ENCODE measurements at places on chromosomes 13 and 19.

DNA sequence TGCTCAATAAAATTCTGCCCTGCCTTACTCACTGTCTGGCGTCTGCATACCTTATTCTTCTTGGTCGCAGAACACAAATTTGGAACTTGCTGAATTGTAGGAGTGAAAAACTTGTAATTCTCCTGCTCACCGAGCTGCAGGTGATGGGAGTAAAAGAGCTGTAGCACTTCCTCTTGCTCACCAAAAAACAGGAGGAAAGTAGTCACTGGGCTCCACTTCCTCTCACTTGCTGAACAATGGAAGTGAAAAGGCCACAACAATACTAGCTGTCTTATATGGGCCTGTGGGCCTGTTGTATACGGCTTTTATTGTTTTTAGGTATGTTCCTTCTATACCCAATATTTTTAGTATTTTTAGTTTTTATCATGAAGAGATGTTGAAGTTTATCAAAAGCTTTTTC, 978.7 kb downstream of the SLITRK5 start:
- no peak for DNase-seq

DNA sequence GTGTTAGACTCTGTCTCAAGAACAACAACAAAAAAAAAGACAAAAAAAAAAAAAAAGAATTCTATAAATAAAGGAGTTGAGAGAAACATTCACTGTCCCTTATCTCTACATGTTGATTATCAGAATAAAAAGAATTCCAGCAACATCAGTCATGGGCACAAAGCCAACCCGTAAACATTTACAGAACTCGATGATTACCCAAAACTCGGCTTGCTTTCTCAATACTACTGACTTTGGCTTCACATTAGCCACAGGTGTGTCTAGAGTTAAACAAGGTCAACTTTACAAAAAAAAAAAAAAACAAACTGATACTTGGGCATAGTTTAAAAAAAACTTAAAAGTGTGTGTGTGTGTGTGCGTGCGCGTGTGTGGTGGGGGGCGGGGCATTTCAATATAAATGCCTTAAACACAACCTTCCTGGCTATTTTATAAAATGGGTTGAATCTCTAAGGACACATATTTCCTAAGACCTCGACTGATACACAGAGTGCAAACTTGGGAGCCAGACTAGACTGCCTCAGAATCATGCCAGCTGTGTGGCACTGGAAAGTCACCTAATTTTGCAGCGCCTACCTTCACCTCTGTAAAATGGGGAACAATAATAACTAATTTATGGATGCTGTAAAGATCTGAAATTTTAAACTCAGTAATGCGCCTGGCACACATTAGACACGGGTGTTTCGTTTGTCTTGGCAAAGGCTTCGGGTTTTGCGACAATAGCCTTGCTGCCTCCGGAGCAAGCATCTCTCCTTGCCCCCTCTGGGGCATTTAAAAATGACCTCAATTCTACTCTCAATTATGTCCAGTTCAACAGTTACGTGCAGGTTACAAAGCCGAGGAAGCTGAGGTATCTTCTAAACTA, 922 bp downstream of the EBPL start:
- DNase-seq = peak; percentile 21

DNA sequence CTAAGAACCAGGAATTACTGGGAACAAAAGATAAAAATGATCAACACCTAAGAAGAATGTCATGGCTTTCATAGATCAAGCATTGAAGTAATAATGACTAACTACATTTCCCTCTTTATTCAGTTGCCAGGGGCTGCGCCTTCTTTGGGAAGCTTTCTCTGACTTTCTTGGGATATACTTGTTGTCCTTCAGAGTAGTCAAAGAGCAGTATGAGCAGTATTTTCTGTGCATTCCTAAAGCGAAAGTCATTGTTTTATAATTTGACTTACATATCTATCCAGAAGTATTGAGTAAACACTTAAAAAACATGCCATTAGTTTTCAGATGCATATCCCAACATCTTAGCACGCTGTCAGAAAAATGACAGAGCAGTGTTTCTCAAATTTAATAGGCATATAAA, 2412.4 kb downstream of the PCDH9 start:
- no peak for DNase-seq

DNA sequence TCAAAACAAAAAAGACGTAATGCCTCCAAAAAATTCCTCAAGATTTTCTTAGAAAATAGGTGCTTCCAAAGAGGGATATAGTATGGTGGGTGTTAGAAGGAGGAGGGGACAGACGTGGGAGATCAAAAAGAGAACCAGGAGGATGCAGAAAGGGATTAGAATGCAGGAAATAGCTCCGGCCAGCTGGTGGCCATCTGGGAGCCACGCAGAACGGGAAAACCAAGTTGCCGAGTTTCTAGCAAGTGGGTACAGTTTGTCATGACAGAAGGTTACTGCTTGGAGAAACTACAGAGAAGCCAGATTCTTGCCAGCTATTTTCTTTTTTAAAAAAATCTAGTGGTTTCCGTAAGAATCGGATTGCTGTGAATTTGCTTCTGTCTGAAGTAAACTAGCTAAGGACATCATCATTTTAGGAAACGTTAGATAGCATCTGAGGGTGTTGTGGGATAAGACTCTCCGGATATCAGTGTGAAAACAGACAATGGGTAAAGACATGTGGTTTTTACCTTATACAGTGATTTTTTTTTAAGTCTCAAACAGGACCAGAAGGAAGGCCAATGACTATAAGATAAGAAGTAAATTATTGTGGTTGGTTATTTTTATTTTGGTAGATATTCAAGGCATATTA, 104.9 kb downstream of the HSPH1 start:
- no peak for DNase-seq

GRCh38 chr13:80141123-80141849, 199.6 kb downstream of the SPRY2 start:
- DNase-seq = no peak

GRCh38 chr13:28820099-28821051, at the start of gene MTUS2:
TSS of gene MTUS2 (plus strand) at chr13:28820339.
- DNase-seq = peak; percentile 27

GRCh38 chr13:96527497-96527896, 437.6 kb downstream of the HS6ST3 start:
- no peak for DNase-seq

DNA sequence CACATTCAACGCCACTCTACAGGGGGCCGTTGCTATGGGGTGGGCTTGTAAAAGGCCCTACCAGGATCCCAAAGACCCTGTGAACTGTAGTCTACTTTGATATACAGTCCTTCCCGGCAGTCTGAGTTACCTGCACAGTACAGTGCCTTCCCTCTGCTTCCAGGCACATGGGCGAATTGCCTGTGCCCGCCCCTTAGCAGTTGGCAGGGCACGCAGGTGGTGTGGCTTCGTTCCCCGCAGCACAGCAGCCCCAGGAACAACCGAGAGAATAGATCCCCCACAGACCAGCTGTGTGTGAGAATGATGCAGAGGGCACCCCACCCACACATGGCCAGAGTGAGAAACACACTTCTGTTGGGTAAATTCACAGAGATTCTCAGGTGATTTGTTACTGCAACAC, 60.6 kb downstream of the MRPL57 start:
- DNase-seq = no peak

GRCh38 chr13:39016087-39016486, 21.8 kb downstream of the PROSER1 start:
- DNase-seq = no peak

DNA sequence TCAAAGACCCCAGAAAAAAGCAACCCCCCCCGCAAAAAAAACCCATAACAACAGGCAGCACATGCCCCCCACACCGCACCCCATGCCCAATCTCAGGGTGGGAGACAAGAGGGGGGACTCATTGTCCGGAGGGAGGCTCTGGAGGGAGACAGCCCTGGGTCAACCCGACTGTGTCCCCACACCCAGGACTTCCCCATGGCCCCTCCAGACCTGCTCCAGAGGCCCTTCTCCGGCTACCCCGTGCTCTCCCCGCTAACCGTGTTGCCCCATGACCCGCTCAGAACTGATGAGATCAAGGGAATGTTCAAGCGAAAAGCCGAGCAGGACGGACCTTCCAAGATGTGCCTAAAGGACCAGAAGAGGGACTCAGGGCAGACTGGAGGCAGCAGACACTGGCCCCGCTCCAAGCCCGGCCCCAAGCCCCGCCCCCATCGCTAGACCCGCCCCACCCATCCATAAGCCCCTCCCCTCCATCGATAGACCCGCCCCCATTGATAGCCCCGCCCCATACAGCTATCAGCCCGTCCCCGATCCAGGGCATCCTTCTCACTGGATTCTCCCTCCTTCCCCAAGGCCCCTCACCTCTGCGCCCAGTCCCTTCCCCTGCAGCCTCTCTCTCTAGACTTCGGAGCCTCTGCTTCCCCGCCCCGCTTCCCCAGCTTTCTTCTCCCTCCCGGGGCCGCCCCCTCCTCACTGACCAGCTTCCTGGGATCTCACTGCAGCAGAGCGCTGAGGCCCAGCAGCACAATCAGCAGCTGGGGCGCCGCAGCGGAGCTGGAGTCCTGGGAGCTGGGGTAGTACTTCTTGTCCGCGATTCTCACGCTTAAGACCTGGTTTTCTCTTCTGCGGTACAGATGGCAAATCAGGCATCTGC, 2.2 kb downstream of the BST2 start:
- no peak for DNase-seq

GRCh38 chr19:27765397-27765796, 1447.6 kb downstream of the UQCRFS1 start:
- DNase-seq = no peak

DNA sequence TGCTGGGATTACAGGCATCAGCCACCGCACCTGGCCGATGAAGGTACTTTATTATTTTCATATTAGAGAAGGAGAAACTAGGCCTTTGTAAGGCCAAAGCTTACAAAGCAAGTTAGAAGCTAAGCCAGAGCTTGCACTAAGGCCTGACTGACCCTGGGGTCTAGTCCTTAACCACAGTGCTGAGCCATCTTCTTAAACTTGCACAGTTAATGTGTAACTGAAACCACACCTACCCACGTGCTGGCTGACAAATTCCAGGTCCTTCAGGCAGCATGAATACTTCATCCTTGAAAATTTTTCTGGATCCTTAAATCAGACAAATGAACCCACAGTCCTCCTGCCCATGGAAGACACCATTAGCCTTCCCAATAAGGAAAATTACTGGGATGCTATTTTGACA, 880.6 kb downstream of the UQCRFS1 start:
- no peak for DNase-seq

- DNase-seq = no peak
Observed at GRCh38 chr13:103983948-103984347, 917.7 kb upstream of the SLC10A2 start.

DNA sequence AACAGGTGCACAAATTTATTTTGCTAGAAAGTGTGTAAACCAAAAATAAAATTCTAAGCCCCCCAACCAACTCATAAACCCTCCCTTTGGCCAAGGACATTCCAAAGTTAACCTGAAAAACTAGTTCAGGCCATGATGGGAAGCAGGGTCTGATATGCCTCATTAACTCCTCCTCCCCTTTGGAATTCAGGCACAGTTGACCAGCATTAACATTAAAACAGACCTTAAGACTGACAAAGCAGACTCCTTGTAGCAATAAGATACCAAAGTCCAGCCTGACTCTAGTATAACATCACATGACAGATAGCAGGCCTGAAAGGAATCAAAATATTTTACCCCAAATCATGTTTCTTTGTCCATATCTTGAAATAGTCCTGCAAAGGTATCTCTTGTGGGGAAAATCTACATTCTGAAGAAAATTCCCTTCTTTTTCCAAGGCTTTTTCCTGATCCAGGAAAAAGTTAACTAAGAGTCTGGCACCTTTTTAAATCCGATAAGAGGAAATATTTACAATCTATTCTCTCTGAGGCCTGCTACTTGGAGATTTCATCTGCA, 19.7 kb downstream of the NEK5 start:
- DNase-seq = no peak

DNA sequence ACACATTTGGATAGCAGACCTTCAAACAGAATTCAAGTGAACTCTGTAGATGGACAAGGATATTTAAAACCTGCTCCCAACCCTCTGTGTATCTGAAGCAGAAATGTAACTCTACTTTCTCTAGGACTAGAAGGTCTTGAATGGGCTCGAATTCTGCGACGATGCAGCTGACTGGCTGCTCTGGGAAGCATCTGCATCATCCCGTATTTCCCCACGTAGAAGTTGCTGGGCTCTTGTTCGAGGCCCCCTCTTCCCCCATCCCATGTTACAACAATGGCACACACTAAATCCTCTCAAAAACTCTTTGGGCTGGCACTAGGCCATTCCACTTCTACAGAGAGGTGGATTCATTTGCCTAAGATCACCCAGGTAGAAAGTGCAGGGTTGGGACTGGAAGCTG, 15.0 kb downstream of the C19orf81 start:
- DNase-seq = no peak

DNA sequence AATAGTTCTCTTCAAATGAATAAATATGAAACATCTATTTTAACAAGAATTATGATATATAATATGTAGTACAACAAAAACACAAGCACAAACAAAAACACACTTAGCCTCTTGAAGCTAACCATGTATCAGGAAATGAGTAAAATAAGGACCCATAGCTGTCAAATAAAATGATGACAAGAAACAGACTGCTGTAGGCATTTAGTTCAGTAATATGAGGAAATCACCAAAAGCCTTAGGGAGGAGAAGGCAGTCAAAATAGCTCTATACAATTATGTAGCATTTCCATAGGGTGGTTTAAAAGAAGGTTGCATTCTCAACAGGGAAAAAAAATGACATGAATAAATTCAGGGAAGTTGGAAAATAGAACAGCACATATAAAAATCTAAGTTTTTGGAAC, 163.4 kb downstream of the PCDH20 start:
- DNase-seq = no peak

DNA sequence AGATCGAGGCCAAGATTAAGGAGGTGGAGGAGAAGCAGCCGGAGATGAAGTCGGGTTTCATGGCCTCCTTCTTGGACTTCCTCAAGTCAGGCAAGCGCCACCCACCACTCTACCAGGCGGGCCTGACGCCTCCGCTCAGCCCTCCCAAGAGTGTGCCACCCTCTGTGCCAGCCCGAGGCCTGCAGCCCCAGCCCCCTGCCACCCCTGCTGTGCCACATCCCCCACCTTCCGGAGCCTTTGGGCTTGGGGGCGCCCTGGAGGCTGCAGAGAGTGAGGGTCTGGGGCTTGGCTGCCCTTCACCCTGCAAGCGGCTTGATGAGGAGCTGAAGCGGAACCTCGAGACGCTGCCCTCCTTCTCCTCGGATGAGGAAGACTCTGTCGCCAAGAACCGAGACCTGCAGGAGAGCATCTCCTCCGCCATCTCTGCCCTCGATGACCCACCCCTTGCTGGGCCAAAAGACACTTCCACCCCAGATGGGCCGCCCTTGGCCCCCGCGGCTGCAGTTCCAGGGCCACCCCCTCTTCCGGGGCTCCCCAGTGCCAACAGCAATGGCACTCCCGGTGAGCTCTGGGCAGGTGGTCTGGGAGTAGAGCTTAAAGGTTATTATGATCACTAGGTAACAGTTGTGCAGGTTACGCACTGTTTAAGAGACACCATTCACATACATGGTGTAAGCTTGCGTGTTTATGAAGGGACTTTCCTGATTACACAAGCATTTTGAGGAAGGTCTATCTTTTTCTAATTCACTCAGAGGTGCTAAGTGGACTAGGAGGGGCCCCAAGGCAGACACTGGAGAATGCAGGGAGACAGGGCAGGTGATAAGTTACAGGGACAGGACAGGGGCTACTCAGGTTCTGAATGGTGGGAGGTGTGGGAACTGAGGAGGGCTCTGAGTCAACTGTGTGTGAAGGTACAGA, 8.7 kb downstream of the PRR12 start:
- no peak for DNase-seq

All from GM12891 (cell line).